NCI-H1930 (cell line): ENCODE measurements at places on chromosomes 3 and 15.

DNA sequence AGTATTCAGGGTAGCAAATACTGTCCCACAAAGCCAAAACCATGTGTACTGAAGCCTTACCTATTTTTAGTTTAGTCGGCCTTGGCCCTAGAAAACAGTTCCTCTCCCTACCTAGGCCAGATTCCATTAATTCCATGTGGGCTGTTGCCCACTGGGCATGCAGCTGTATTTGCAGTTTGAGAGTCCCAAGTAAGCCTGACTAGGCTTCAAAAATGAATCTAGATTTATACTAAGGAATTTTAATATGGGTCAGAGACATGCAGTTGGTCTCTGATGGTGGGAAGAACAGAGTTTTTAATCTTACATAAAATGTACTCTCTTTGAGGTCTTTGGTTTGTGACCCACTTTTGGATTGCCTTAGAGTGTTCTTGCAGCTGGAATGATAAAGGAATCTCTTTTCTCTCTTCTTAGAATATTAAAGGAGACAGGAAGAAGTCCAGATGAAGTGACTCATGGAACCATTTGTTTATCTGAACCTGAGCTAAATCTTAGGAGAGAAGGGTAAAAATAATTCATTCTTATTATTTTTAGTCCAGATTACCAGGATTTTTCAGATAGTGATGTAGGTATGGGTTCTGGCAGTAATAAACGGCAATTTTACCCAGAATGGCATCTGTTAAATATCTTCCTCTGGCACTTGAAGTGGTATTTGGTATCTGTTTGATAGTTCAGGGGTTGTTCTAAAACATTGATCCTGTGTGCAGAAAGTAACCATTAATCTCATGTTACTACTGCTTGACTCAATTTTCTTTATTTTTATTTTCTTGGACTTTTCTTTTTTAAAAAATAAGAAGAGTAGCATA is 33.8 kb downstream of the GLCE start:
- DNase-seq = no peak

DNA sequence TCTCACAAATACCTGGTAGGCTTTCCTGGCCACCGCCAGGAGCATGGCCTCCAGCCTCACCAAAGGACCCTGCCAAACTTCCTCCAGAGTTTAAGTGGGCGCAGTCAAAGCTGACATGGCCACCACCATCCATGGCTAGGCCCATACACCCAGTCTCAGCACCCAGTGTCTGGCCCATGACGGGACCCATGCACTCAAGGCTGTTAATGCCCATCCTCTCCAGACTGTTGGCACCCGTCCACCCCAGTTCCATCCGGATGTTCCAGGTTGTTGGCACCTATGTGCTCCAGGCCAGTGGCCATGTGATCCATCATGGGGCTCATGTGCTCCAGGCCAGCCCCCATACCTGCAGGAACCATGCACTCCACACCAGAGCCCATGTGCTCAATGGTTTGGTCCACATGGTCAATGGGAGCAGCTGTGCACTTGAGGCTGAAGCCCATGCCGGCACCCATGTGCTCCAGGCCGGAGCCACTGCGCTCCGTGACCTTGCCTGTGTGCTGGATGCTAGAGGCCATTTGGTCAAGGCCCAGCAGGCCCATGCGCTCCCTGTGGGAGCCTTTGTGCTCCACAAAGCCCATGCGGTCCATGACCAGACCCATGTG is 20.4 kb downstream of the CTDSPL2 start:
- no peak for DNase-seq

DNA sequence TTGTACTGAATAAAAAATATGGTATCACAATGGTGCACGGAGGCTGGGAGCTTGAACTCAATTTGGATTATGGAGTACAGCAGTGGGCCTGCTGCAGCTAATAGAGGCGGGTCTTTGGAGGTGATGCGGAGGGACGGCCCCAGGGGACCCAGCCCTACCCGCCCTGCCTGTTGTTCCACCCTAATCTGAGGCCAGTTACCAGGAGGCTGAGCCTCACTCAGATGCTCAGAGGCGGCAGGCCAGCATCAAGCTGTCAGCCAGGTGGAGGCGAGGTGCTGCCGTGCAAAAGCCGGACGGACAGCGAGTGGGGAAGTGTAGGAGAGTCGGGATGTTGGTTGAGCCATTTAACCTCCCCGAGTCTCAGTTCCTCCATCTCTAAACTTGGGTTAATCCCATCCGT is 218.5 kb upstream of the RGMA start:
- DNase-seq = no peak

DNA sequence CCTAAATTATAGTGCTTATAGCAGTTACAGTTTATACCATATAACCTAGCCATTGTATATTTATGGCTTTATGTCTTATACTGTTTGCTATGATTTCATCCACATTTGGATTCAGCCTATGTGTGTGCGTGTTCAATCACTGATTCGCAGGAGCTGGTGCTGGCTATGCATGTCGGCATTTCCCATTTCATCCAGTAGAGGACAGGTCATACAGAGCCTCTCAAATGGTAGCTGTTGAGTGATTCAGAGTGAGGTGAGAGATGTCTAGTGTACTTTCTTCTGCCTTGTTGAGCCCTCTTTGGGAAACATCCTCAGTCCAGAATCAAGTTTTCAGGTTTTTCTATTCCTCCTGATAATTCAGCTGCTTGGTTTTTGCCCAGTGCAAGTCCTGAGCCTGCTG is 76.1 kb downstream of the FRMD4B start:
- DNase-seq = no peak

GRCh38 chr15:29452881-29453731 is 183.5 kb upstream of the NSMCE3 start:
- DNase-seq = no peak

DNA sequence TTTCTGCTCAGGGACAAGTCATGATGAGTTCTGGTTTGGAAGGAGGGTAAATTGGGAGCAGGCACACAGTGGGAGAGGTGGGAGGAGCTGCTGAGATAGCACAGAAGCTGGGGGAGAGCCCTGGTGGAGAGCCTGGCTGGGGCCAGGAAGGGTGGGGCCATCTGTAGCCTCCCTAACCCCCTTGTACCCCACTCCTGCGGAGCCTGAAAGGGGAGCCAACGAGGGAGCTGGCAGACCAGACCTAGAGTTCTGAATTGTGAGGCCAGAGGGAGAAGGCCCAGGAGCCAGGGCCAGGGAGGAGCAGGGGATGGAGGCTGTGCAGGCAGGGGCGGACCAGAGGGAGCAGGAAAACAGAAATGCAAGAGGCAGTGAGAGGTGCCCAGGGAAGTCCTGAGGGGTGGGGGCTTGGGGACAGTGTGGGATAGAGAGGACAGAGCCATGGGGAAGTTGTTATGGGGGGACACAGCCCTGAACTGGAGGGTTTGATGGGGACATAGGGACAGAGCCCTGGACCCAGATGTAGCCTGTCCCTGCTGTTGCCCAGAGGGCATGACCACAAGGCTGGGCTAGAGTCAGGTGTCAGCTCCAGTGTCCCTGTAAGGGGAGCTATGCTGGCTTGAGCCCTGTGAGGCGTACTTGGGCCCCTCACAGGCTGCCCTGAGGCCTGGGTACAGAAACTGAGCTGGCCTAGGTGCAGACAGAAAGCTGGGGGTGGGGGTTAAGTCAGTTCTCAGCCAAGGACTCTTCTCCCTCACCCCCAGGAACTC is 1.2 kb downstream of the TMIE start:
- DNase-seq = no peak

GRCh38 chr15:70956201-70956995 is 63.8 kb downstream of the LRRC49 start:
- no peak for DNase-seq

DNA sequence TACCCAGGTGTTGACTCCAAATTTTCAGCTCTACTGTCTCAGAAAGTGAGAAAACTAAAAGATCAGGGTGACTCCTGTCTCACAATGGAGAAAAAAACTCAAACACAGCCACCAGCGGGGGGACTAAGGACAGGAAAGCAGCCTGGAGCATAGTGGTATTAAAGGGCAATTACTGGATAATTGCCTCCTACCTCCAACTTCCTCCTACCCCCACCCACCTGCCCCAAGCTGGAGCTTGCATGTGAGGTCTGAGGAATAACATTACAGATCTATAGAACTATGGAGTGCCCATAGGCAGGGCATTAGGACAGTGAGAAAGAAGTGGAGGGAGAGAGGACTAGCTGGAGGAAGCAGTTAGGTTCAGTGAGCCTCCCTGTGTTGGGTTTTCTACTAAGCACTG is 2.7 kb upstream of the PCCB start:
- no peak for DNase-seq

DNA sequence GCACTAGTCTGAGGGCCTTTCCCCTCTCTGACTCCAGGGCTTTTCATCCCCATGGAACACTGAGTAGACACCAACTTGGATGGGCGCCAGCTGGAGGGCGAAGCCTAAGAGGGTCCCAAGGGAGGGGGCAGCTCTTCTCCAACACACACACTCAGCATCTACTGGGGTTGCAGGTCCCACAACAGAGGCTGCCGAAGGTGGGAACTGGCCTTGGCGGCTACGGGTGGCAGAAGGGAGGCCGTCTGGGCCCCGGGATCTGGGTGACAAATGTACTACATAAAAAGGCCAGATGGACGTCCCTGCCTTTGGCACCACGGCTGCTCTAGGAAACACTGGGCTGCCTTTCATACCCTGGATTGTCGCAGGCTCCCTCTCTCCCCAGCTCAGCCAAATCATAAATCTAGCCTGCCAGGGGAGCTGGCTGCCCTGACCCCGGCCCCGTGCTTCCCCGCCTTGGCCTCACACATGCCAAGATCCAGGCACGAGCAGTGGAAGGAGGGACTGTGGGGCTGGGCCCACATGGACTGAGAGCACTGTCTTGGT is 31.5 kb downstream of the SEMA5B start:
- DNase-seq = no peak

DNA sequence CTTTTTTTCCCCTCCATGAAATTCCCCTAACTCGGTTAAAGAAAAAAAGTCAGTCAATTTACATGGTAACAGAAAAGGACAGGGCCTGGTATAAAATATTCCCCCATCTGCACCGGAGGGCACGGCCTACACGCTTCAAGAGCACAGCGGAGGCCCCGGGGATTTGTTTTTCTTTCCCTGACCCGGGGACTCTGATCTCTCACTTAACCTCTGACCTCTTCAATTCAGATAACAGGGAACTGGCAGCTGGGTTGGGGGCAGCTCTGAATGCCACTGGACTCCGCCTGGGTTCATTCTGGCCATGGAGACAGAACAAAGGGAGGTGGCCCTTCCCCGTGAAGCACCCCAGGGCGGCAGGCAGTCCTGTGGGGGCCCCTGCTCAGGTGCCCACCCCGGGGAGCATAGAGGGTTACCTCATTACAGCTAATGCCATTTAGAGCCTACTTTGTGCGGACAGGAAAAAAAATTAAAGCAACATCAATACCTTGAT is 257.5 kb downstream of the SHQ1 start:
- no peak for DNase-seq

DNA sequence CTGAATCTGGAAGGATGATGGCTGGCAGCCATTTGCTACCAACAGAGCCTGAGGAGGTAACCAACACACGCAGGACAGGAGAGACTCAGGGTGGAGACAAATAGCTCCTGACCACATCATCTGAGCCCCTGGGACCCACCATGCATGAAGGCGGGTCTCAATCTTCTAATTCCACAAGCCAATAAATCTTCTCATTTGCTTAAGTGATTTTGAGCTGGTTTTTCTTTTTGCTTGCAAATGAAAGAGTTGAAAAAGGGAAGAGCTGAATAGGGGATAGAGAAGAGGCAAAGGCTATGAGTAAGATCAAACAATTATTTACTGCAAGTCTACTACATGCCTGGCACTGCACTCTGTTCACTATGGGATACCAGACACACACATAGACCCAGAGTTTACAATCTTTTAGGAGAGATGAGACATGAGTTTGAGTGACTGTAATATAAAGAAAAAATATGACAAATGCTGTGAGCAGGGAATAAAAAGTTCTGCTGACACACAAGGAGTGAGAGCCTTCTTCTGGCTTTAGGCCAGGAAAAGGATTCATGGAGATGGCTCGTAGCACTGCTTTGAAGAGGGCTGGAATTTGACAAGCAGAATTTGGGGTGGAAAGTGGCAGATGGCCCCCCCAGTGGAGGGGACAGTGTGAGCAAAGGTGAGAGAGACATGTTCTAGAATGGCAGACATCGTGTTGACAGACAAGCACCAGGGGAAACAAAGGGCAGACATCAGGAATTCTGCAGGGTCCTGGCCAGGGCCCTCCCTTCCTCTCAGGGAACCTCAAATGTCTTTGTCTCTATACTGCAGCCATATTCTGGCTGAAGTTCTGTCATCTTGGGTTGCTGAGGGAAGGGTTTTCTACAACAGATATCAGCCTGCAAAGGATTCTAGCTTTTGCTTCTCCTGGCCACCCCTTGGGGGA is 69.8 kb upstream of the WNT5A start:
- DNase-seq = no peak

DNA sequence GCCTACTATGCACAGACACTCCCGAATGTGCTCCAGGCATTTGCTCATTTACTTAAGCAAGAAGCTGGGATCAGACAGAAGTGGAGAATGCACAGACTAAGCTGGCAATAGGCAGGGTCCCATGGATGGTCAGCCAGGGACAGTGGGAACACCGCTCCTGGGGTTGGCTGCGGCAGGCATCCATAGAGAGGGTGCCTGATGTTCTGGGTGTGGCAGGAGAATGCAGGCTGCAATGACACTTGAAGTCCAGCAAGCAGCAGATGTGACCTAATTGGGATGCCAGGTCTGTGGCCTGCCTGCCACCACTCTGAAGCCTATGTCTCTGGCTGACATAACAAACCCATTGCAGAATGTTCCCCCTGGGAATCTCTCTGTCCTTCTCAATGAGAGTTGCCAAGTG is 40.2 kb upstream of the SLC6A11 start:
- DNase-seq = no peak

- no peak for DNase-seq
Observed at GRCh38 chr15:93042211-93042610, 46.8 kb downstream of the RGMA start.

- DNase-seq = no peak
Observed at GRCh38 chr3:85007195-85008094, 48.7 kb downstream of the CADM2 start.

DNA sequence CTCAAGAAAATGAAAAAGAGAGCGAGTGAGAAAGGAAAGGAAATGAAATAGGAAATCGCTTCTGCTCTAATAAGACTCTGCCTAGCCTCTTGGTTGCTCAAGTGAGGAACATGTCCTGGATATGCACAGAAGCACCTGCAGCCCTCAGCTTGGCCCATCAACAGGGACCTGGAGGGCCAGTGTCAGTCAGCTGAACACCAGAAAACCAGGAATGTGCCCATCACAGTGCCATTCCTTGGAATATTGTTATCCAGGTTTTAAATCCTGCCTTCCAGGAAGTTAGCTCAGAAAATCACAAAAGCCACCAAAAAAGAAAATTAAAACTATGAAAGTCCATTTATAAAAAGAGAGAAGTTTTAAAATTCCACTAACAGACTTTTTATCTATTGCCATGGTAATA is 173.4 kb upstream of the TPM1 start:
- DNase-seq = no peak
